Urinary bladder (tissue), 4 donors: ENCODE measurements at places on chromosomes 2 and 18. TPM values are rescaled to one million over a fixed set of nuclear protein-coding genes. Genes with fewer than 3 reads are reported as not detected.

CDH19 gene
- polyA plus RNA-seq, result 10.3 TPM

DNA sequence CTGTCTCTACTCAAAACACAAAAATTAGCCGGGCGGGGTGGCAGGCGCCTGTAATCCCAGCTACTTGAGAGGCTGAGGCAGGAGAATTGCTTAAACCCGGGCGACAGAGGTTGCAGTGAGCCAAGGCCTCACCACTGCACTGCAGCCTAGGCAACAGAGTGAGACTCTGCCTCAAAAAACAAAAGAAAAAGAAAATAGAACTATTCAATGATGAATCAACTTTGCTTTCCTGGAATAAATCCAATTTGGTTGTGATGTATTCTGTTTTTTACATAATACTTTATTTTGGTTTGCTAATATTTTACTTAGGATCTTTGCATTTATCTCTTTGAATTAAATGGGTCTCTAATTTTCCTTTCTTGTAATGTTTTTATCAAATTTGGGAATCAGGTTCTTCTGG is 86.3 kb upstream of the MBOAT2 start:
- DNase-seq, result no peak

CRYBA2 gene
- not detected for polyA plus RNA-seq

NOSTRIN gene
- 10.6 TPM for polyA plus RNA-seq

GRCh38 chr2:119431976-119432850 is 559 bp downstream of the TMEM37 start:
- no peak for DNase-seq

GRCh38 chr2:207967121-207967520 is 58.2 kb downstream of the PLEKHM3 start:
- DNase-seq, result no peak

- no peak for DNase-seq
These were observed 222.9 kb downstream of the PRKCE start for GRCh38 chr2:45874344-45874743.

SMCHD1 gene
- polyA plus RNA-seq, result 20.7 TPM

GRCh38 chr2:344811-345210 is 56.9 kb upstream of the ALKAL2 start:
- DNase-seq, result no peak

- DNase-seq, result no peak
These were observed 103.8 kb downstream of the EPHA4 start for GRCh38 chr2:221468317-221468716.

GRCh38 chr2:219451661-219452360 is 17.2 kb downstream of the SPEG start:
- no peak for DNase-seq

SLC5A7 gene
- polyA plus RNA-seq, result 0.95 TPM

- no peak for DNase-seq
These were observed 17.2 kb downstream of the SH3YL1 start for GRCh38 chr2:246489-247144.

- DNase-seq, result no peak
These were observed 109.2 kb downstream of the SOCS6 start for GRCh38 chr18:70398076-70398475.

DNA sequence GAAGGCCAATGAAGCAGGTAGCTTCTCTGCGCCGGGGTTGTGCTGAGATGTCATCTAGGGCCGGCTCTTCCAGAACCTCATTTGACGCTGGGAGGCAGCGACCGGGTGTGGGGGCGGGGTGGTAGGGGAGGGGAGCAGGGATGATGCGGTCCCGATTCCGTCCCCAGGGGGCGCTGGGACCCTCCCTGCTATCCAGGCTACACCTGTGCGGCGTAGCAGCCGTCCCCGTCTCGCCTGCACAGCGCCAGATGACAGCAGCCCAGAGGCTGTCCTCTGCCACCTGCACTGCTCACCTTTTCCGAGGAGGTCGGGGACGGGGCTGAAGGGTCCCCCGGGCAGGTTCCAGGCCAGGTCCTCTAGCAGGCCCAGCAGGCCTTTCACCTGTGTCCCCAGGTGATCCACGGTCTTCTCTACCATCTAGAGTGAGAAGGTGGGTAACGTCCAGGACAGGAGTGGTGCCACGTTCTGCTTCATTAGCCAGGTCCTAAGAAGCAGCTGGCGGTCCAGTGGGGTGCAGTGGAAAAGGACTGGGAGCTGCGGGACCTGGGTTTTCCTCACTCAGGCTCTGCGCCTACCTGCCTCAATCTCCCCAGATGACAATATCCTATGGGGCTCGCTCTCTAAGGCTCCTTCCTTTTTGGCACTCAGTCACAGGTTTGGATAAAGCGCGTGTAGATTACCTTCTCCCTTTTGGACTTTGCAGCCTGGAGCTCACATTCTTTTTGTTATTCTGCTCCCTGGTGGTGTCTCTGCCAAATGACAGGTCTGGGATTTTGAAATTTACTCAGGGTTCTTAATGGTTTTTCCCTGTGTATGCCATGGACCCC is 56.0 kb upstream of the RAB6C start:
- DNase-seq, result peak; percentile 60

DNA sequence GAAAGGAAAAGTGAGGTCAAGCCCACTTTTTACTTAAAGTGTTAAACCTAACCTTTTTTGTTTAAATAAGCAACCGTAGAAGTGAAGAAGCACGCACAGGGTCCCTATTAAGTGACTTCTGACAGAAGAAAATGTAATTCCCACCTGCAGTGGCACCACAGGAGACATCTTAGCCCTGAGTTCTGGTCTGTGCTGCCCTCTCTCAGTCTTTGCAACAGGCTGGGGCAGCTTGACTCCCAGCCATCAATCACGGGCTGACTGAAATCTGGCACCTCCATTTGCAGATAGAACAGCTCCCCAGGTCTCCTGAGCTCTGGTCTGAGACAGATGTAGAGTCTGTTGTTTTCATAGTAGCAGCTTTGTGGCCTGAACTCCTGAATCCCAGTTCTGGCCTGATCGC is 170.0 kb downstream of the LTBP1 start:
- DNase-seq, result no peak

EFHD1 gene
- polyA plus RNA-seq, result 22.1 TPM

NT5DC4 gene
- not detected for polyA plus RNA-seq

- no peak for DNase-seq
These were observed 205.2 kb upstream of the TPO start for GRCh38 chr2:1207962-1208510.

- DNase-seq, result no peak
These were observed 45.9 kb upstream of the ITGA4 start for GRCh38 chr2:181411105-181411849.

CHRND gene
- not detected for polyA plus RNA-seq

DNA sequence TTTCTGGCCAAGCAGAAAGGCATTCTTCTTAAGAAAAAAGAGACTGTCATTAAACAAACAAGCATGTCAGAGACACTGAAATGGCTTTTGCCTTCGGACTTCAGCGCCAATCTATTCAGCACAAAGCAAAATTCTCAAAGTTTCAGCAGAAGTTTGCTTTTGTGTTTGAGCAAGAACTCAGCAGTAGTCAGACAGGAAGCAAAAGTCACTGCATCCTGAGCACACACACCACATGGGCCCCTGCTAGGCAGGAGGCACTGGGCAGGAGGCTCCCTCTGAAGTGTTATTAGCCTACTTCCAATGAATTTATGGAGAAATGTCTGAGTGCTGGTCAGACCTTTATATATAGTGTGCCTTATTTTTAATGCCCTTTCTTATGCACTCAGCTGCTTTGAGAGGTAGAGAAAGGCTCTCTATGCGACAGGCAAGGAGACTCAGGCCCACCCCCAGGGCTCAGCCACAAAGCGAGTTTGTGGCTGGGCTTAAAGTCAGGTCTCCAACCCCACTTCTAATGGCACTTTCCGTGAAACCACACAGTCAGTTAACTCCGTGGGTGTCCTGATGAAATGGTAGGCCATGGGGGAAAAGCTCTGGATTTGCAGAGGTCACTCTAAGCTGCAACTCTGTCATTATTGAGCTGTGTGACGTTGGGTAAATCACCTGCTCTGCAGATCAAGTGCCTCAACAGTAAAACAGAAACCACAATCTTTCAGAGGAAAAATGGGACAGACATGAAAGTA is 161.0 kb upstream of the TMEM200C start:
- DNase-seq, result no peak

DNA sequence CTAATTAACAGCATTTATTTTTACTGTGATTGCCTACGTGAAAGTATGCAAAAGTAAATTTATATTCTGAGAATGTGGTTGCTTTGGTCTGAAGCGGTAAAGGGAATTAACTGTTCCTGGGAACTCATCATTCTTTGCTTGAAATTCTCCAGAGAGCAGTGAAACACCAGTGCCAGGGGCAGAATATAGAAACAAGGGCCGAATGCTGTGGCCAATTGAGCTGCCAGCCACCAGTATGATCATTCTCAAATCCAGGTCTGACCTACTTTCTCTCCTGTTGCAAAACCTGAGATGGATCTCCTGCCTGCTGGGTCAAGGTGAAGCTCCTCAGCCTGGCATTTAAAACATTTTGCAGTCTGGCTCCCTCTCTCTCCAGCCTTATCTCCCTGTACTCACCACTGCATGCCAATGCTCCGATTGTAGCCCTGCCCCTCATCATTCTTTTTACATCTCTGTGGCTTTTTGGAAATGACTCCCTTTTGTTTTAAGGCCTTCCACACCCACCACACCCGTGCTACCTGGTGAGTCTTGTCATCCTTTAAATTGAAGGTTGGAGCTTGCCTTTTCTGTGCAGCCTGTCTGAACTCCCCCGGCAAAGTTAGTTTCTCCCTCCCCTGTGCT is 94.5 kb upstream of the TMEM178A start:
- no peak for DNase-seq

DNA sequence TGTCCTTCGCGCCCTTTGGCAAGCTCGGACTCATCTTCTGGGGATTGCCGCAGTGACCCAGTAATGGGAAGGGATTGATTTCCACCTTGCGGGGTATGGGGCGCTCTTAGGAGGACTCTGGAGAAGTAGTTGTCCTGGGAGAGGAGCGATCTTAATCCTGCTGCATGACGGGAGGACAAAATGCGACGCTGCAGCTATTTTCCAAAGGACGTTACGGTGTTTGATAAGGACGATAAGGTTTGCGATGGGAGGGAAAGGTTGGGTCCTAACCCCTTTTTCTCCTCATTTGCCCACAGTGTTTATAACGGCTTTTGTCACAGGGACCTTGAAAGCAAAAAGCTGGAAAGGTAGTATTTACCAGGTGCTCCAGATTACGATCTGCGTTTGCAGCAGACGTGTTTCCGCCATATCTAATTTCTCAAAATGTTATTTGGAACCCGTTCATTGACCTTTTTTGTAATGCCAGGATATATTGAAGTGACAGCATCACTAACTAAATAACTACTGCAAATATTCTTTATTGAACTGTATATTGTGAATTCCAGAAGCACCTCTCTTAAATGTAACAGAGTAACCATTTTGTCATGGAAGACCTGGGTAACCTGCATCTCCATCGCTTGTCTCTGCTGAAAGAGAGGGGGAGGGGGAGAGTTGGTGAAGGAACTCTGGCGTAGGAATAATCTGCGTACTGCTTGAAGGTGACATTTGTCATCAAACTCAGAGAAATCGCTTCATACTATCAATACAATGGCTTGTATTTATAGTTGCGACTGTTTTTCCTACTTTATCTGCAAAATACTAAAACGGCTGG is 590 bp downstream of the MDH1 start:
- DNase-seq, result no peak

CXCR1 gene
- 0.13 TPM for polyA plus RNA-seq

GRCh38 chr18:12748671-12749070 is 45.8 kb downstream of the PSMG2 start:
- DNase-seq, result no peak

DNA sequence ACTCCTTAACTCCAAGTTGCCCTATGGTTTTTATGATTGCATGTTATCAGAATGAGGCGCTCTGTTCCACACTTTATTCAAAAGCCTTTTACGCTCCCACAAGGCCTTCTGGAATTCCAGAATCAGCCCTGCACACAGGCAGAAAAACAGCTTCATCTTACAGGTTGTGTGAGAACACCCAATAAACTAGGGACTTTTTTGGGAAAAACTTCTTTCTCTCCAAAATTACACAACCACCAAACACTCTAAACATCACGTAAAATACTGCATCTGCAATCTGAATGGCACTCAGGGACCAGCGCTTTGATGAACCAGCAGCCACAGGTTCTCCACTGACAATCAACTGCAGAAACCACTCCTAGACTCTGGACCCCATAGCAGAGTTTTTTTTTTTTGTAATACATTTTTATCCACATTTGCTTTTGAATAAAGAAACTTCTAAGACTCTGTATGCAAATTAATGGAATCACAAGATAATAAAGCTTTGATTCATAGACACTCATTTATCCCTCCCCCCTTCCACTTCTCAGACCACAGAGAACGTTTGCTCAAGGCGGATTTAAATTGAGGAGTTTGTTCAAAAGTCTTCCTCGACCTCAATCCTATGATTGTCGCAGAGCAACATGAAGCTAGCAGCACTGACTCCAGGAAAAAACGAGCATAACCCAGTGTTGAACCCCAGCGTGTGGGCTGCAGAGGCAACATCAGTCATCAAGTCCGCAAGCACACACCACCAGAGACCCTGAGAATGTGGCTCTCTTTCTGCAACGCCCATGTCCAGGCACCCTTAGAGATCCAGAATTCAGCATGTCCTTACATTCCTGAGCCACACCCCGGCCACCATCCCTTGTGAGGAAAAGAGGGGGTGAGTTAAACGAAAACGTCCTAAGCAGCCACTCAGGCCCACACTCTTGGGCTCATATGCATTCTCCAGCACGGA is 116.5 kb downstream of the MBP start:
- DNase-seq, result no peak
